ENCODE measurements at places on chromosomes 13 and 19.

DNA sequence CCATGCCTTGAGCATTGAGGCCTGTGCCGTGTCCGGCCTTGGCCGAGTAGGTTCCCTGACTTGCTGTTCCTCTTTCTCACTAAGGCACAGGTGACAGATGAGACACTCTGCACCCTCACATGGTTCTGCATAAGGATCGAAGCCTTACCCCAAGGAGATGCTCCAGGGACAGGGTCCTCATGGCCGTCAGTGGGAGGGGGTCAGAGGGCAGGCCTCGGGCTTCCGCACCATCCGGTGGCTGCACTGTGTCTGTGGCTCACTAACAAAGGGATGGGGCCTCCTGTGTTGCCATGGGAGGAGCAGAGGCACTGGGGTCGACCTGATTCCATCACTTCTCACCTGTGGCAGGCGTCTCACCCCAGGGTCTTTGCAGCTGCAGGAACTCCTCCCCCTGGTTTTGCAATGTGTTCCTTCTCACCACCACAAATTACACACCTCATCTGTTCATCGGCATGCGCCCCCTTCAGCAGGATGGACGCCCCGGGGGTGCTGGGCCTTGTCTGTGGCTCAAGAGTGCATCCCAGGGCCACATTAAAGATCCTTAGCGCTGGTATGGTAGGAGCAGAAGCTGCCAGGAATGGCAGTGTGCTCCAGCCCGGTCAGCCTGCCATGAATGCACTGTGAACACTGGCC, 113.3 kb upstream of the SOX1 start:
- no peak for DNase-seq

GRCh38 chr13:110106726-110107125, 200.2 kb downstream of the COL4A1 start:
- no peak for DNase-seq

DNA sequence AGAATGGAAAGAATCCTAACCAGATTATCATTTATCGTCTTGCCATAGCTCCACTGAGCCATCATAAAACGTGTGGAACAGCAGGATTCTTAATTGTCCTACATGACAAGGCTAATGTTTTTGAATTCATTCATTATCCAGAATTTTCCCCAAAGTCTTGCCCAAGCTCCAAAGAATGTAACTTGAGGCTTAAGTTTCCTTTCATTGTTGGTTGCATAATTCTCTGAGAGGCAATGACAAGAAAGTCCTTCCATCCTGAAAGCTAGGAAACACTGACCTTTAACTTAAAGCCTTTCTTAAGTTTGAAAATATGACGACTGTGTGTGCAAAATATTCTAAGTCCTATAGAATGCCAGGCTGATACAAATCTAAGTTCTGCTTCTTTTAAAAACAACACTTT, 546.1 kb downstream of the SUCLA2 start:
- DNase-seq = no peak

- DNase-seq = no peak
These were observed 72.5 kb upstream of the UBL3 start for GRCh38 chr13:29922896-29923295.

- no peak for DNase-seq
These were observed 284.6 kb downstream of the DNAJC15 start for GRCh38 chr13:43307921-43308433.

- DNase-seq = no peak
These were observed 242.4 kb upstream of the TMTC4 start for GRCh38 chr13:100917011-100917410.

DNA sequence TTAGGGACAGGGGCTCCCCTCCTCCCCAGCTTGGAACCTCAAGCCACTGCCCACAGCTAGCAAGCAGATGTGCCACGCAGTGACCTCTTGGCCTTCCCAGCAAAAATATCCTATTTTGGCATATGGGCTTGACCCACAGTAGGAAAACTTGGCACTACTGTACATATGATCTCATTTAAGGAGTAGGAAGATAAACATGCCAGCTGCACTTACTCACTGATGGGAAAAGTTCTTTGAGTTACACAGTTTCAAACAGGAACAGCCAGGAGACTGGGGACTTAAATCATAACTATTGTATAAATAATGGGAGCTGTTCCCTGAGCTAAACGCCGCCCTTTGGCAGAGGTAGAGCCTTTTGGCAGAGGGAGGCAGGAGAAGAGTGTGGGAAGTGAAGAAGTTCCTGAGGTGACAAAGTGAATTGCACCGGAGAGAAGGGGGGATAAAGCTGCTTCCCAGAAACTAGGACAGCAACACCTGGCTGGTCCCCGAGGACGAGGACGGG, 6.1 kb downstream of the SACS start:
- DNase-seq = no peak

DNA sequence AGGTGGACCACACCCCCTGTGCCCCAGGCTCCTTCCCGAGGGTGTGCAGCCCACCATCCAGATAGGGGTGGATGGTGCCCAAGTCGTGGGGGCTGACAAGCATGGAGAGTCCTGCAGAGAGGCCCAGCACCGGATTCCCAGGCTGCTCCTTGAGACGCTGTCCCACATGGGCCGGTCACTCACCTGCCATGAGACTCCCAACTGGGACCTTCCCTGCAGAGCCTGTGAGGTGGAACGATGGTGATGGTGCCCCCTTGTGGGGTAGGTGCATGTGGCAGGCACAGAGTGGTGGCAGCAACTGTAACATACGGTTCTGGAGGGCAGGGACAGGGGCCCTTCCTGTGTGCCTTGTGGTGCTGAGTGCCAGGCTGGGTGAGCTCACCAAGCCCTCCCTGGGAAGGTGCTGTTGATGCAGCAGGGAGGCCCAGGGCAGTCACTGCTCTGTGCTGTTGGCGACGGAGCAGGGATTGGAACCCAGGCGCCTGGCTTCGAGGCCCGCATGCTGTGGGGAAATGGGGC, 33.1 kb downstream of the PPP1R37 start:
- DNase-seq = no peak

All from NCI-H1048 (cell line).